Substantia nigra (tissue), 51 donors: ENCODE measurements at places on chromosomes 2 and 18.

DNA sequence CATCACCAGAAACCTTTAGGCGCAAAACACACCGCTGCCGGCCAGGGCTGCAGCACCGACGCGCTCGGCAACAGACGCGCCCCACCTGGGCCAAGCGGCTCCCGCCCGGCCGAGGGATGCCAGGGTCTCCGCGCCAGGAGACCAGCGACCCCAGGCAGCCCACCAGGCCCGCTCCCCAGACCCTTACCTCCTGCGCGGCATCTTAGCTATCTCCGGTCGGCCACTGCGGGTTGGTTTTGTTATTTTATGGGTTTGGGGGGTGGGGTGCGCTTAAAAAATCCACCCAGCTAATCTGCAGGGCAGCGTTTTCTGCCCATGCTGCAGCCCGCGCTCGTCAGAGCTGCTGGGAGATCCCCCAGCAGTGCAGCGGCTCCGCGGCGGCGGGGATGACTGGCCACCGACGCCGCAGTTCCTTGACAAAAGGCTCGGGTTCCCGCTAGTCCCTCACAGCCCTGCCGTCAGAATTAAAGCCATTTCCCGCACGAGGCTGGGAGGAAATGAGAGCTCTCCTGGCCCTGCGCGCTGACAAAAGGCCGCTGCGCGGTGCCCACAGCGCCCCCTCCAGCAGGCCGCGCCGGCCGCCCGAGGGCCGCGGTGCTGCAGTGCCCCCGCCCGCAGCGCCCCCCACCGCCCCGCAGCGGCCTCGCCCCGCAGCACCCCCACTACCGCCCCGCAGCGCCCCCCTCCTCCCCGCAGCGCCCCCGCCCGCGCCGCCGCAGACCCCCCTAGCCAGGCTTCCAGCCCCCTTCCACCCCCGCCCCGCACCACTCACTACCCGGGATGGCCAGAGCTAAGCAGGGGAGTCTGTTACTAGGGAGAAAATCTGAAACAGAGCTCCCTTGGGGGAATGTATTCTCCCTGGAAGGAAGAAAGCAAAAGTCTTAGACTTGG is at the start of gene ADD2:
TSS of gene ADD2 (minus strand) at position 502 of the 891 bp plus-strand sequence. CDS start 61,792 bp downstream, outside the sequence.
- peak; percentile 17 for DNase-seq

DNA sequence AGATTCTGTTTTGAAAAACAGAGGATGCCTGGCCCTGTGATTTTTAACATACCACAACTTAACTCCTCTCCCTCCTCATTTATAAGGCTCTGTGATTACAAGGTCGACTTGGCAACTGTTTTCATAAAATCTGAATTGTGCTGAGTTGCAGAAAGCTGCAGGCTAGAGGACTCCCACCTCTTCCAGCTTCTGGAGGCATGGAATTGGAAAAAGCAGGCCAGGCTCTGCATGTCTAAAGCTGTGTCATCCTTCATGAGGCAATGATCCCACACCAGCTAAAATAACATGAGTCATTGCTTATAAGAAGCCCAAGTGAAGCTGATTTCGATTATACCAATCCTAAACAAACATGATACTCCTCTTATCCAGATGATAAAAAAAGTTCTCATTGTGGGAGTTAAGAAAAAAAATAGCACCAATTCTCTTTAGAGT is 11.7 kb downstream of the ARHGAP28 start:
- no peak for DNase-seq

DNA sequence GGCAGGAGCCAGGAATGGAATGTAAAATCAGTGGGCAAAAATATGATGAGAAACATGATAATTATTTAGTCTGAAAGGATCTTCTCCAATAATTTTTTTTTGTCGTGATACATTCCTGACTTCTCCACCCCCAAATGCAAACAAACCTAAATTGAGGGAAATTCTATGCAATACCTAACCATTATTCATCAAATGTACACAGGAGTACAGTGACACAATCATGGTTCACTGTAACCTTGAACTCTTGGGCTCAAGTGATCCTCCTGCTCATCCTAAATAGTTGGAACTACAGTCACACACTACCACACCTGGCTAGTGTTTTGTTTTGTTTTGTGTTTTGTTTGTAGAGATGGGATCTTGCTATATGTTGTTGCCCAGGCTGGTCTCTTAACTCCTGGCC is 46.5 kb downstream of the RAB10 start:
- DNase-seq, result no peak

- no peak for DNase-seq
Observed at GRCh38 chr2:204030322-204030721, 93.8 kb downstream of the ICOS start.

GRCh38 chr2:203413796-203414195 is 85.6 kb downstream of the ABI2 start:
- DNase-seq, result no peak

GRCh38 chr18:78721238-78721875 is 258.3 kb upstream of the SALL3 start:
- DNase-seq, result no peak

DNA sequence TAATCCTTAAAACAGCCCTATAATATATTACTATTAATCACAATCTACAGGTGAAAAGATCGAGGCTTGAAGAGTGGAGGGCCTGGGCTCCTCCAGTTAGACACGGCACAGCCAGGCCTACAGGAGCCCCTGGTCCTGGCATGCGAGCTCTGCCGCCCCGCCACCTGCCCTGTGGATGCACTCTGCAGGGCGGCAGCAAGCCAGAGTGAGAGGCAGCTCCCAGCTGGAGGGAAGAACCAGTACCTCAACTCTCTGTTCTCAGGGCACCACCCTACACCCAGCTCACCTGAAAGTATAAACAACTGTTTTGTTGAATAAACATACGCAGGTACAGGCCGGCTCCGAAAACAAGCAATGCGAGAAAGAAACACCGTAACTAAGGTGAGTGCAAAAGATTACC is 34.6 kb downstream of the EIPR1 start:
- DNase-seq, result no peak

DNA sequence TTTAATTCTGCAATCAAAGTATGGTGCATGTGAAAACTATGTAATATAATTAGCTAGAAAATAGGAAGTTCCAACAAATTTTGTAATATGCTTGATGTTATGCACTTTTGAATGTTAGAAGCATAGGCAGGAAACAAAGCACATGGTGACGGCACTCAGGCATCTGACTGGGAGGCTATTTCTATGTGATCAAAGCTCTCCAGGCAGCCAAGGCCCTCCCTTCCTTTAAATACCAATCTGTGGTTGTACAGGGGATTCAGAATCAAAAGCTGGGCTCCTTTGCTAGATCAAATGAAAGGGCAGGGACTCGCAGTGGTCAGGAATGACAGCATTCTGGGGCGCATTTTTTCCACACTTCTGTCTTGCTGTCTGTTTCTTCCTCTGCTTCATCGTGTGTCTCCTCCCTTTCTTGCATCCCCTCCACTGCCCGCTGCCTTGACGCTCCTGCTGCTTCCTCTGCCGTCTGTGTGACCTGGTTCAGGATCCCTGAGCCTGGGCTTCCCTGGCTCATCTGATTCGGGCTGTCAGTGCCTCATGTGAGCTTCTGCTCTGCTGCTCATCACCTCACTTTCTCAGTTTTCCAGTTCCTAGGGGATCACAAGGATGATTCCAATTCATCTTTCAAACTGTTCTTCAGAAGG is 30.9 kb downstream of the TMEM182 start:
- DNase-seq, result peak; percentile 4

GRCh38 chr2:11829947-11830707 is 83.7 kb downstream of the LPIN1 start:
- peak; percentile 70 for DNase-seq

- no peak for DNase-seq
Observed at GRCh38 chr2:134564549-134564948, 154.3 kb downstream of the TMEM163 start.

DNA sequence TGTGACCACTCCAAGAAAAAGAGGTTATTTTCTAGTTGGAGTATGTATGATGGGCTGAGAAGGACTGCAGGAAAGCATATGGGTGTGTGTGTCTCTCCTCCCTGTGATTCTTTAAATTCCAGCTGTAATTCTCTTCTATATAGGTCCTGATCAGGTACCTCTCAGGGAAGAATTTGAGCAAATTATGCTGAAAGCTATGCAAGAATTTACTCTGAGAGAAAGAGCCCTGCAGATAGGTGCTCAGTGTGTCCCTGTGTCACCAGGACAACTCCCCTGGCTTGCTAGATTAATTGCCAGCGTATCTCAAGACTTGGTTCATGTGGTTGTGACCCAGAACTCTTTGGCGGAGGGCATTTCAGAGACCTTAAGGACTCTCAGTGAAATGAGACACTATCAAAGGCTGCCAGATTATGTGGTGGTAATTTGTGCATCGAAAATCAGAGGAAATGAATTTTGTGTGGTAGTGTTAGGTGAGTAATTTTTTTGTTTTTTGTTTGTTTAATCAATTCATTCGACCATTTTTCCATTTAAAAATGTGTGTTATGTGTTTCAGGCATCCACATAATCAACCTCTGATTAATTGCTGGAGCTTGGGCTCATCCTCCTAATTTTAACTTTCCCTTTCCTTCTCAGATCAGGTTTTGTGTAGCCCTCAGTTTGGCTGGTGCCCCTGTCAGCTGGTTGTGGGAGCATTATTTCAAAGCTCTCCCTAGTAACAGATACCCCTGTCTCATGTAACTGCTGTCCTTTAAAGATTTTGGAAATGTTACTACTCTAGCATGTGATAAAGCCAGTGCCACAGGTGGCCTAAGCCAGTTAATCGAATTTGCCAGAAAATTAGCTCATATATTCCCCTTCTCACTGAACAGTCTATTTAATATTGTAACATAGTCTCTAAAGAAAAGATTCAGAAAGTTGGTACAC is 150.9 kb downstream of the ESCO1 start:
- DNase-seq, result no peak

GRCh38 chr2:217751192-217751591 is 251.6 kb downstream of the TNS1 start:
- DNase-seq, result no peak

GRCh38 chr2:65856928-65857327 is 424.5 kb upstream of the SPRED2 start:
- DNase-seq, result no peak

DNA sequence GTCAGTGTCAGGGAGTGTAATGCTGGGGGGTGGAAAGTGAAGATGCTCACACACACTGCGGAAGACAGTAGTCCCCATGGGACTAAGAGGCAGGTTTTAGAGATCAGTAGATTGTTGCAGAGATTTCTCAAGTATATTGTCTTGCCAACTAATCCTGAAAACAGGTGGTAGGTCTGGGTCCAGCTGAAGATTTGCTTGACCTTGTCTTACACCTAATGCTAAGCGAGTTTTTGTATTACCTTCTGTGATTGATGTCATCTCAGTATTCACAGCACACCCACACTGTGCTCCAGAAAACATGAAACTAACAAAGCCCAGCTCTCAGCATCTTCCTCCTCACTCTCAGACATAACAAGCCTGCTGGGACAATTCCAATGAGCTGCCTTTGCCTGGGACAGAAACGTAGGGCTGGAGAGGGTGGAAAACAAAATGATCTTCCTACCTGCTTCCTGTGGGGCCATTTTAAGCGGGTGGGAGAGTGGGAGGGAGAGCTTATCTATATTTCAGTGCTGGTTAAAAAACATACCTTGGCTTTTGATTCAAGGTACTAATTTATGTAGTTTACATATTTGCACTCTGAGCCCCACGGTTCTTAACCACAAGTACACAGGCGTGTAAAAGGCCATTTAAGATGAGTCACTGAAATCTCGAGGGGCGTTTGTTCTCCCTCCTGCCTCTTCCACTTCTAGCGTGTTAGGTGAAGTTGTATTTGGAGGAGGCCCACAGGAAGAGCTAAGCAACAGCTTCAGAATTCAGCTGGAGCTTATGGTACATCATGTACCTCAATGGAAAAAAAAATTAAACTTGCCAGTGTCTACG is 23.1 kb upstream of the RBMS1 start:
- no peak for DNase-seq

- DNase-seq, result peak; percentile 42
Observed at GRCh38 chr2:85753525-85754312, at the start of gene ATOH8. Gene ATOH8 (plus strand): TSS chr2:85753991. CDS start chr2:85754190, 199 bp downstream.

DNA sequence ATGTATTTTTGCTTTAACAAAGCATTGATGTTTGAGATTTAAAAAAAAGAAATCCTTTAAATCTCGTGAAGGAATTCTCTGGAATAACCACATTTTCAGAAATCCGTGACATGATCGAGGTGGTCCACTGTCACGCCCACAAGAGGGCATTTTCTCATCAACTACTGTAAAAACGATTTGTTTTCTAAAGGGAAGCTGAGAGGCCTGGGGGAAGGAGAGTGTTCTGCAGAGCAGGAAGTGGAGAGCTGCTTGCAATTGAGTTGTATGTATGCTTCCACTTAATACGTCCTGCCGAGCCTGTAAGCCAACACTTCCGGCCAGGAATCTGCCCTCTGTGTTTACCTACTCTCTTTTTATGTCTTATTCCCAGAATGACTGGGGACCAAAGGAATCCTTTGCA is 19.4 kb downstream of the KLHL29 start:
- DNase-seq, result peak; percentile 24

- DNase-seq, result no peak
Observed at GRCh38 chr2:224036731-224037361, 2.2 kb downstream of the SERPINE2 start.

DNA sequence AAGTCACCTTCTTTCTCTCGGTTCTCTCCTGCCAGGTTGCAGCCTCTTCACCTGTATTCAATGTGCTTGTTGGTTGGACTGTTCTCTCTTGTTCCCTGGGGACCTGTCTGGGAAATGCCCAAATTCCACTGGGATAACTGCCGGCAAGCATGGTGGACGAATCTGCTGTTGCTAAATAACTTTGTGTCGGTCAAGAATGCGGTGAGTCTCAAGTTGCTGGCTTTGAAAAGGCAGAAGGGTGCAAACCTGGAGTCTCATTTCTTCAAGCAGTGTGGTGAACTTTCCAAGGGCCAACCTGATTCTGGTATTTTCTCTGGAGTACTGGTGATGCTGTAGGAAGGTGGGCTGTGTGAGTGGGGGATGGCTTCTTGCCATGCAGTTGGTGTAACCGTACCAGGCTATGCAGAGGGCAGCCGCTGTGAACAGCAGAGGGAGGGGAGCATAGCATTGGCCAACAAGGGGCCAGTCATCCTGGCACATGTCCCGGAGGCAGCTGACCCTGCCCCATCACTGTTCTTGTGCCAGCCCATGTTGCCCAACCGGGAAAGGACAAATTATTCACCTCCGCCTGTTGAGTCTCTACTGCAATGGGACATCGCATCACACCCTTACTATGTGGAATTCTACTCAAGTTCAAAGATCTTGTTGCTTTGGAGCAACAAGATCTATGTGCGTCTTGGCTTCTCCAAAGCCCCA is 88.1 kb upstream of the SEC11C start:
- no peak for DNase-seq

- DNase-seq, result peak; percentile 69
Observed at GRCh38 chr2:85611705-85612587, at the start of gene C2orf68. Gene C2orf68 (minus strand): TSS chr2:85612066. CDS start chr2:85611984, 82 bp downstream.

- no peak for DNase-seq
Observed at GRCh38 chr2:207720517-207721187, 9.2 kb downstream of the CCNYL1 start.
